ENCODE measurements at places on chromosomes 4 and X.

DNA sequence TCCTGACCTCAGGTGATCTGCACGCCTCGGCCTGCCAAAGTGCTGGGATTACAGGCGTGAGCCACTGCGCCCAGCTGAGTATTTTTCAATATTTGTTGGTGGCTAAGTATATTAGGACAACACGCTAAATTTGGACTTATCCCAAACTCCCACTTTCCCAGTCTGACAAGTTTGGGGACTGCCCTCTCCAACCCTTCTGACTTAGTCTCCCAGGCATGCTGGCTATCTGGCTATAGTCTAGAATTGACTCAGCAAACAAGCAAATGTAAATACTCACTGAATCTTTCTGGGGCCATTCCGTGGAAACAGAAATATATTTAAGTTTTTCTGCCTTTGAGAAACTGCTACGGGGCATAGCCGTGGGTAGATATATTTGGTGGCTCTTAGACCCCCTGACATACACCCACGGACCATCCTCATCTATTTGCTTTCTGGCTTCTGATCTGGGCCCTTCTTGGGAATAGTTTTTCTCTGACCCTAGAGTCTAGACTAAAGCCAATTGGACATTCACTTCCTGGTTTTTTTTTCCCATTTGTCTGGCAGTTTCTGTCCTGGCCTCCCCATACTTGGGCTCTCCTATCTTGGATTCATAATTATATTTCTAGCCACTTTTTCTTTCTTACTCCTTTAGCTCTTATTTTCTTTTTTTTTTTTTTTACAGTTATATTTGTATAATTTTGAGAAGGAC, 11.3 kb upstream of the DOCK11 start:
- DNase-seq = no peak

DNA sequence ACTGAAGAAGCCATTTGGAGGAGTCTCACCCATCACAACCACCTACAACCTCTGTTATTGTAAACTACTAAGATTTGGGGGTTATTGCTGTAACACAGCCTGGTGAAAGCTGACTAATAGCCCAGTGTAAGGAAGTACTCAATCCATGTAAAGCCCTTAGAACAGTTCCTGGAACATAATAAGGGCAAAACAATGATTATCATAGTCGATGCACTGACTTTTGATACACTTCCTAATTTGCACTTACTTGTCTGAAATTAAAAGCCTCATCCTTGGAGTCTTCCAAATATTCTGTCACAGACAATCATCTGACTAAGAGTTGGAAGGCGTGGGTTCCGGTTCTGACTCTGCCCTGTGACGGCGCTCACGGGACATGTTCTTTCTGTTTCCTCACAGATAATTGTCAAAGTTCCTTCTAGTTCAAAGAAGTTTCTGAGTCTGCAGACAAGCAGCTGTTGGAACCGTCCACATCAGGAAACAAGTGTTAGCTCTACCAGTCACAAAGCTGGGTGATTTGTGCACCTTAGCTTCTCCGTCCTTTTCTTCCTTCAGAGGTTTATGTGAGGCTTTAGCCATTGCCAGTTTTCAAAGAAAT, 33.4 kb upstream of the RASGEF1B start:
- peak; percentile 37 for DNase-seq

DNA sequence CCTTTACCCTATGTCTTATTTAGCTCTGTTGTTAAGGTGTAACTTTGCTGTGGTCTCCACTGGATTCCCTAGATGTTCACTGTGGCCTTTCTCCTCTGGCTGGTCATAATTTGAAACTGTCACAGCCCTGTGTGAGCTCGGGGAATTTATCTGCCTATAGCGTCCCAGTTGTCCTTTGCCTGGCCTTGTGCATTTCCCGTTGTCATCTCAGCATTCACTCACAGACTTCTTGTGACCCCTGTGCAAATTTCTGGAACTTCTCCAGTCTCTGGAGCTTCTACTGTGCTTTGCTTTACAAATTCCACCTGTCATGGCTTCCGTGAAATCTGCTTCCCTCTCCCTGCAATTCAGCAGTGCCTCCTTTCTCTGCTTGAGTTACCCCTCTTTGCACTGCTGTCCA, 106.7 kb downstream of the WWC2 start:
- no peak for DNase-seq

GRCh38 chrX:48540028-48540375, 488 bp downstream of the TBC1D25 start:
- DNase-seq = peak; percentile 22

GRCh38 chr4:8255698-8256441, 13.7 kb upstream of the HTRA3 start:
- no peak for DNase-seq

- no peak for DNase-seq
Measured at GRCh38 chrX:40147971-40148370, 50.2 kb upstream of the BCOR start.

GRCh38 chrX:28312965-28313364, 274.3 kb upstream of the IL1RAPL1 start:
- DNase-seq = no peak
